ENCODE measurements at places on chromosomes 6 and 20.

GRCh38 chr6:7198833-7199800, 91.4 kb downstream of the RREB1 start:
- no peak overlapping the region for H3K4me3 ChIP-seq
- no peaks in the 10 kb centered on the region for H3K27me3 ChIP-seq
- no peak for DNase-seq
- H3K27ac ChIP-seq: peak overlapping the region; percentile 13
- H3K36me3 ChIP-seq: no peaks in the 10 kb centered on the region

- H3K27ac ChIP-seq: no peak overlapping the region
- H3K4me3 ChIP-seq: no peak overlapping the region
- no peaks in the 10 kb centered on the region for H3K36me3 ChIP-seq
- H3K4me1 ChIP-seq: no peaks in the 10 kb centered on the region
- no peaks in the 10 kb centered on the region for H3K27me3 ChIP-seq
- DNase-seq: no peak
Measured at GRCh38 chr6:148528292-148528691, 185.7 kb downstream of the SASH1 start.

GRCh38 chr6:73309535-73309784, 44.6 kb downstream of the DPPA5 start:
- H3K27me3 ChIP-seq: no peaks in the 10 kb centered on the region
- H3K27ac ChIP-seq: no peak overlapping the region
- H3K4me1 ChIP-seq: no peaks in the 10 kb centered on the region
- H3K36me3 ChIP-seq: no peaks in the 10 kb centered on the region
- no peak for DNase-seq

DNA sequence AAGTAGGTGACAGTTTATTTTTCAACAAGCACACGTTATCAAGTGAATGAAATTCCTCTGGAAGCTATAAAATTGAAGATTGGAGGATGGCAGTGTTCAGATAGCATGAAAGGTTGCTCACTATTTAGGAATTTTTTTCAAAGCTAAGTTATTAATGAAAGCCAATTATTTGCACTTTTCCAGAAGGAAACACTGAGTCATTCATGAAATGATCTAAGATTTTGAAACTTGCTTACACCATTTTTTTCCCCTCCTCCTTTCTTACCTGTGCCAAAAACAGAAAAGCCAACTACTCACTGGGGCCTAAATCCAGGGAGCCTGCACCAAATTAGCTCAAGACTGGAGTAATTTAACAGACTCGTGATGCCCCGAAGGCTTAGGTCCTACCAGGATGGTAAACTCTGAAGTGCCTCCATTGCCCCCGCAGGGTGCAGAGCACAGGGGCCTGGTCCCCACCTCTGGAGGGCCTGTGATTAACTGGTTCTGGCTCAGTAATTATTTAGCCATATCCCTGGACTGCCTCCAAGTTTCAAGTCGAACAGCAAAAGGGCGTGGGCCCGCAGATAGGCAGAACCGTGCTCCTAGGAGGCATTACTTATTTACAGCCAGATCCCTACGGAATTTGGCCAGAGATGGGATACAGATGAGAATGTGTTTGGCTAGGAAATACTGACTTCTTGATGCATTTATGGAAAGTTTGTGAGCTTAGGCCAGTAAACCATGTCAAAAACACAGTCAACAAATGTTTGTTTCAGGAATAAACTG, 28.0 kb upstream of the ZNF217 start:
- H3K36me3 ChIP-seq: no peaks in the 10 kb centered on the region
- peak overlapping the region; percentile 91 for H3K27ac ChIP-seq
- no peak overlapping the region for H3K4me3 ChIP-seq

DNA sequence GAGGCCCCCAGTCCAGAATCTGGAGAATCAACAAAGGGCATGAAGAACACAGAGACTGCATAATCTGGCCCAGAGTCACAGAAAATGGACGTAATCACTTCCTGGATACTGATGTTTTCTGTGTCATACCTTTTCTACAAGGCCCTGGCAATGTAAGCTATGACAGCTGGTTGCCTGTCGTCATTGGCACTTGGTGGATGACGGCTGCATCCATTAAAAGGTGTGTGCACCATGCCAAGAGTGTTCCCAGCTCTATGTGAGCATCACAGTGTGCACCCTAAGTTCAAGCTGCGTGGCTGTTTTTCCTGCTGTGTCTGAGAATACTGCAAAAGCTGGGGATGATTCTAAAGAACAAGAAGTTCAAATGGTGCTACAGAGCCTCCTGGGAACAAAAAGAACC, 275.2 kb upstream of the CNR1 start:
- no peak for DNase-seq
- no peak overlapping the region for H3K4me3 ChIP-seq
- H3K27ac ChIP-seq: no peak overlapping the region
- H3K36me3 ChIP-seq: no peaks in the 10 kb centered on the region

- DNase-seq: no peak
- peaks cover 4% of the 10 kb centered on the region for H3K27me3 ChIP-seq
- H3K4me3 ChIP-seq: no peak overlapping the region
- no peaks in the 10 kb centered on the region for H3K36me3 ChIP-seq
- H3K4me1 ChIP-seq: no peaks in the 10 kb centered on the region
Measured at GRCh38 chr20:58614984-58615760, 35.9 kb upstream of the STX16 start.
